C1 segment of cervical spinal cord (tissue), 14 donors: ENCODE measurements at places on chromosomes 4 and X.

DNA sequence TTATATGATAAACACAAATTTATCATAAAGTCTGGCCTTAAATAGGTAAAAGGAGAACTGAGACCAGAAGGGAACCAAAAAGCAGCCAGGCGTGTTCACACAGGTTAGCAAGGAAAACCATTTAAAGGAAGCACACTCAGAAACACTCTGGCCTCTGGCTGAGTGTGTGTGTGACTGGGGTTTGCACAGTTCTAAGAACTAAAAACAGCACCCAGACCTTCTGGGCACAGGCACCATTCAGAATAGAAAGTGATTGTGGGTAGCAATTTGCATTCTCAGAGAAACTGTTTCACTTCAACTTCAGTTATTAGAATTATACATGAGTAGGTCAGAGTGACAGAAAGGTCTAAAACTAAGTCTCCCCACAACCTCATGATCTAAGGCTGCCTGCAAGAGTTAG is 10.0 kb downstream of the GPR82 start:
- no peak for DNase-seq

DNA sequence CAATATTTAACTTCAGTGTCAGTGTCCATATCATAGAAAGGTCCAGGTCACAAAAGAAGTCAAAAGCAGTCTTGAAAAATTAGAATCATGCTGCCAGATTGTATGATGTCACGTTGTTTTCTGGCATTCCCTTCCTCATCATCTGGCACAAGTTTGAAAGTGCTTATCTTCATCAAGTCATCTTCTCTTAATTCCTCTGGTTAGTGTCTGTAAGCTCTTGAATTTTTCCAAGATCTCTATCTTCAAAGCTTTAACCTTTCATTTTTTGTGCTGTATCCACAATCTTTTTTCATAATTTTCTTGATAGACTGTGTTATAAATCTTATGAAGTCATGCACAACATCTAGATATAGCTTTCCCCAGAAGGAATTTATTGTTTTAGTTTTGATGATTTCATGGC is 682.7 kb upstream of the AADAT start:
- DNase-seq: no peak

GRCh38 chr4:174522183-174523024 is at the start of gene HPGD:
Gene HPGD (minus strand): TSS chr4:174522488. CDS start chr4:174522451, 37 bp downstream.
- DNase-seq: peak; percentile 6

DNA sequence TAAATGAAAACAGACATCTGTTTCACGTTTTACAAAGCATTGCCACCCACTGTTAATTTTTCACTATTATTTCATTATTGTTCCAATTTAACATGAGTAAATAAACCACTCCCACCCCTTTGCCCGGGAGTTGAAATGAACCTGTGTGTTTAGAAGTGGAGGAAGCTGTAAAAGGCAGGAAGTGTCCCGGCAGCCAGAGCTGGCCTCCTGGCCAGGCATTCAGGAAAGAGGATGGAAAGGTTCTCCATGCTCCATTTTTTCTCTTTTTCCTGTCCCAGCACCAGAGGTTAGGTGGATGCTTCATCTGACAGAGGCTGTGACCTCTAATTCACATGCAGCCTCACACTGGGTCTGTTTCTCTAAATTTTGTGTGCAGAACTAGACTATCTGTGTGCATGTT is 55.5 kb upstream of the LNX1 start:
- no peak for DNase-seq

- DNase-seq: no peak
Observed at GRCh38 chrX:132173647-132174046, 45.6 kb downstream of the RAP2C start.

GRCh38 chrX:15903186-15903681 is 48.6 kb upstream of the AP1S2 start:
- no peak for DNase-seq

- no peak for DNase-seq
Observed at GRCh38 chrX:149060921-149061320, 444.2 kb downstream of the IDS start.

DNA sequence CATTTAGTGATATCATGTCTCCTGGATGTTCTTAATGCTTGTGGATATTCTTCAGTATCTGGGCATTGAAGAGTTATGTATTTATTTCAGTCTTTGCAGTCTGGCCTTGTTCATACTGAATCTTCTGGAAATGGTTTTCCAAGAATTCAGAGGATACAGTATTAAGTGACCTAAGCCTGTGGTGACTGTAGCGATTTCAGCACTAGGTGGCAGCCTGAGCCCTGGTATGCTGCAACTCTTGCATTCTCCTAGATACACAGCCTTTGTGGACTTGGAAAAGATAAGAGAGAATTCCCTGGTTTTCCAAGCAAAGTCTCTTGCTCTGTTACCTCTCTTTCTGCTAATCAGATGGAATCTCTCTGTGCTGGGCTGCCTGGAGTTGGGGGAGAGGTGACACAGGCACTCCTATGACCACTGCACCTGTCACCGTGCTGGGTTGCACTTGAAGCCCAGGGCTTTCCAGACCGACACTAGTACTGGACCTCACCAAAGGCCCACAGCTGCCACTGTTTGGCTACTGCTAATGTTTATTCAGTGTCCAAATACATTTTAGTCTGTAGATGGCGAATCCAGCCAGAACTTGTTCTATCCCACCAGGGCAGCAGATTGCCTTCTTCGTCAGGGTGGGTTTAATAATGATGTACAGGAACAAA is 19.3 kb upstream of the SPIN2A start:
- no peak for DNase-seq

- DNase-seq: no peak
Observed at GRCh38 chr4:47145630-47146029, 114.3 kb downstream of the GABRB1 start.

- no peak for DNase-seq
Observed at GRCh38 chr4:4260185-4260751, 12.2 kb upstream of the TMEM128 start.

- no peak for DNase-seq
Observed at GRCh38 chr4:148095346-148095923, 346.8 kb downstream of the NR3C2 start.

DNA sequence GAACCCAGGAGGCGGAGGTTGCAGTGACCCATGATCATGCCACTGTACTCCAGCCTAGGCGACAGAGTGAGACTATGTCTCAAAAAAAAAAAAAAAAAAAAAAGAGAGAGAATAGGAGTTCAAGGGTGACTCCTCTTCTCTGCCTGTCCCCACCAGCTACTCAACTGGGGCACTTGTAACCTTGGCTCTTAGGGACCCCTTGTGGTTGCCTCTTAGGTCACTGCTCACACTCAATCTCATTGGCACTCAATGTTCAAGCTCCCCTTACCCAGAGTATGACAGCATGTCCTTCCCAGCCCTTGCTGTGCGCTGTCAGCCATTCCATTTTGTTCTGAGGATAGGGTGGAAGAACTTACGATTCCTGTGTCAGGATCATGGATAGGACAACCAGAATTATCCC is 82.4 kb upstream of the BEND4 start:
- DNase-seq: no peak

DNA sequence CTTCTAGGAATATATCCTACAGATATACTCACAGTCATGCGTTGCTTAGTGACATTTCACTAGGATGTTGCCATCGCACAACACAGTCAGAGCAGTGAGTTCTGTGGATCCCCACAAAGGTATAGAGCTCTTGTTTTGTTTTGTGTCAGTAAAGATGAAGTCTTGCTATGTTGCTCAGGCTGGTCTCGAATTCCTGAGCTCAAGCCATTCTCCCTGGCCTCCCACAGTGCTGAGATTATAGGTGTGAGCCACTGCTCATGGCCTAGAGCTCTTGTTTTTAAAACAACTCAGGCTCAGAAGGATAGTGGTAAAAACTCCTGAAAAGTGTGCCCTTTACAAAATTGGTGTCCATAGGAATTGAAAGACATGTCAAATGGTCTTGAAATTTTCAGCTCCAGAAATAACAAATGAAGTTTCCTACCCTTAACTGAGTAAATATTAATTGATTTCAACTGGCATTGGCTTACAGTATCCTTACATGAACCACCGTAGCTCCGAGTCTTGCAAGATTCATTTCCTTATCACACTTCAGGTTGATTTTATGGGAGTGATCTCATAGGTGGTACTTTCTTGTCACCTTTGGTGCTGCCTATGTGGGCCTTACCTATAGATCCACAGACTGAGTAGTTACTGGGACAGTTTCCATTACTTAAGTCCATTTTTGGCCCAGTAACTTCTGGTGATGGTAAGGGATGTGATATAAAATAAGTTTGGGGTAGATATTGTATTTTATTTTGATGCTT is 3.6 kb downstream of the CWH43 start:
- no peak for DNase-seq

GRCh38 chr4:101763576-101763975 is 27.0 kb upstream of the BANK1 start:
- no peak for DNase-seq

- DNase-seq: no peak
Observed at GRCh38 chrX:16187024-16187760, 19.9 kb downstream of the MAGEB17 start.

DNA sequence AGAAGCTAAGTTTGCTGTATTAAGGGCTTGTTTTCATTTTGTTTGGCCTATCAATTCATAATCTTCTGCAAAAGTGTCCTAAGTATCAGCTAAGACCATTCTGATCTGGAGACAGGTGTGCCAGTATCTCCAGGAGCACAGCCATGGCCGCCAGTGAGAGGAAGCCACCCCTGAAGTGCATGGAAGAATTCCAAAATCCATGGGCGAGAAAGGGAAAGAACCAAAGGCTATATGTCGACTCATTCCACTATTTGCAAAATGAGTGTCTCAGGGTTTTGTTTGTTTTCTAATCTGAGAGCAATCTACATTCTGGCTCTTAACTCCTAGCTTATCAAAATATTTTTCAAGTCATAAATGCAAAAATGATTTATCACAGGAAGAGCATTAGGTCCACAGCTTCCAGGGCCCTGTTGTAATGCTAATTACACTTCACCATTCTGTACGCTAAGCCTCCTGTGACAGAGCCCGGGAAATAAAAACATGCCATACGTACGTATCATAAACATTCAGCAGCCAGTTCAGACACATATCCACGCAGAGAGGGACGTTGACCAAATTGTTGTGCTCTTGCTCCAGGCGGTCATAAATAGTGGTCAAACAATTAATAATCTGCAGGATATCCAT is 137.3 kb upstream of the FTHL17 start:
- DNase-seq: no peak

- no peak for DNase-seq
Observed at GRCh38 chr4:104722467-104722866, 227.8 kb upstream of the CXXC4 start.

DNA sequence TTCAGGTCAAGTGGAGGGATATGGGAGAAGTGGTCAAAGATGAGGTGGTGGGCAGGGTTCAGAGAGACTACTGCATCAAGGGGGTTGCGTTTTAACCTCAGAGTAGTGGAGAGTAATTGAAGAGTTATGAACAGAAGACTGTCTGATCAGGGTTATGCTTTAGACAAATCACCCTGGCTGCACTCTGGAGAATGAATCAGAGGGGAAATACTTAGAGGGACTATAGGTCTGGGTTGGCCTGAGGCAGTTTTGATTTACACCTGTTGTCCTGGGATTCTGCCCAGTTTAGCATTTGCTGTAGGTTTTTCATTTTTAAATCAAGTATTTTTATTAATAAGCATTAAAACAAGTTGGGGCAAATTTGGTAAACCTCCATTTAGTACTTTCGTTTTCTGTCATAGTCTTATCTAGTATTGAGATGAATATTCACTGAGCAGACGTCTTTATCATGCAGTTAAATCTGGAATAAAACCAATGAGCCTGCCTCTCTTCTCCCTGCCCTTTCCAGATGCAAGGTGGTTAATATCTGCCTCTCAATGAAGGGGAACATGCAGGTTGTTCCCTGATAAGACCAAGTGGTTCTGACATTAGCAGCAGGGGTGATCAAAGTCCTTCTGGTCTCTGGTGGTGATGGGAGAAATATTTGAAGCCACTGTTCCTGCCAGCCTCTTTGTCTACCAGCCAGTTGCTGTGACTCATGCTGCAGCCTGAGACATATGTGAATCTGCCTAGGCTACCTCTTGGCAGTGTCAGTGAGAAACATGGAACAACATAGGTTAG is 116.0 kb upstream of the RPS6KA3 start:
- DNase-seq: no peak

GRCh38 chrX:153778181-153778580 is 2.7 kb upstream of the SRPK3 start:
- no peak for DNase-seq

DNA sequence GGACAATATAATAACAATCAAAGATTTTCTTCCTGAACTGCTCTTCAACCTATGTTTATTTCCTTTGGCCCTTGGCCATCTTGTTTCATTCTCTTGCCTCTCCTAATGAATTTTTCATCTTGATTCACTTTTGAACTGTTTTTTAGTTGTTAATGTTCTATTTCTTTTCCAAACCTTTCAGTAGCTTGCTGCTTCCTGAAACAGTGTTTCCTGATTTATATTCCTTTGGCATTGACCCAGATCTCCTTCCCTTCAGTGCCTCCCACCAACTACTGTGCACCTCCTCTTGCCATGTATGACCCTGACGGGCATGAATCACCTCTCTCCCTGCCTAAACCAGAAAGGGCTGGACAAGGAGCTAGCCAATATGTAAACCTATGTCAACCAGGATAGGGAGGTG is 25.6 kb upstream of the SPP1 start:
- no peak for DNase-seq

- DNase-seq: no peak
Observed at GRCh38 chrX:48488034-48488433, 12.0 kb downstream of the FTSJ1 start.

GRCh38 chr4:140943486-140944198 is 187.5 kb upstream of the TBC1D9 start:
- DNase-seq: no peak

DNA sequence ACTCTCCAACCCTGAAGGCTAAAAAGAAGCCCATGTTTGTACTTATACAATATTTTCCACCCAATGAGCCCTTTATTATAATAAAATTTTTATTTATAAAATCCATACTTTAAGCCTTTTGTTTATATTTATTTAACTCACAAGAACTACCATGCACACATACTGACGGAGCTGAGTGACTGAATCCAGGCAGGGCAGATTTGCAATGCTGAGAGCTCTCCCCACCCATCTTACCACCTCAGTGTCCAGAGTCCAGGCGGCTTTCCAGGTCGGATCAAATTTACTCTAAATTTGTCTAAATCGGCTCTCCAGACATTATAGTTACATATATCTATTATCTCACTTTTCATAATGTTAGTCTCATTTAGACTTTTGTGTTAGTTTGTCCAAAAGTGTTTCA is 74.1 kb downstream of the ARHGAP10 start:
- no peak for DNase-seq

DNA sequence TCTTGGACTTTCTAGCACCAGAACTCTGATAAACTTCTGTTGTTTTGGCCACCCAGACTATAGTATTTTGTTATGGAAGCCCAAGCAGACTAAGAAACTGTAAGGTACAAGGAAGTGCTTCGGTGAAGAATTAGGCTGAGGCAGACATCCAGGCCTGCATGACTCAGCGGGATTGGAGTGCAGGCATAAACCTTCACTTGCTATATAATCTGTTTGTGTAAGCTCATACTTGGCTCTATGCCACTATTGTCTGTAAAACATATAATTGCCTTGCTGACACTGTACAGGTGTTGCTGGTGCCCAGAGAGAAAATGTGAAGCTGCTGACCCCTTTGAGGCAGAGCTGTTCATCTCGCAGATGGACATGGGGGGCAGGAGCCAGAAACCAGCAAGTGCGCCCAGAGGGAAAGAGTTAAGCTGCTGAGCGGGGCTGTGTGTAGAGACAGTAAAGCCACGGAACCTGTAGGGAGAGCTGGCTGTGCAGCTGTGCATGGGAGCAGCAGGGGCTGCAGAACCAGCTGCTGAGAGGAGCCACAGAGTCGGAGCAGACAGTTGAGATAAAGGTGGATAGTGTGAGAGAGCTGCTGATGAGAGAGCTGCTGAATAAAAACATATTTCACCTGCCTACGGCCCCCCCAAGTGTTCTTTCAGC is 96.2 kb downstream of the RBM46 start:
- no peak for DNase-seq

GRCh38 chr4:124331781-124332180 is 380.8 kb downstream of the ANKRD50 start:
- DNase-seq: no peak
